COR-L47 (cell line): ENCODE measurements at places on chromosomes 2 and 18.

DNA sequence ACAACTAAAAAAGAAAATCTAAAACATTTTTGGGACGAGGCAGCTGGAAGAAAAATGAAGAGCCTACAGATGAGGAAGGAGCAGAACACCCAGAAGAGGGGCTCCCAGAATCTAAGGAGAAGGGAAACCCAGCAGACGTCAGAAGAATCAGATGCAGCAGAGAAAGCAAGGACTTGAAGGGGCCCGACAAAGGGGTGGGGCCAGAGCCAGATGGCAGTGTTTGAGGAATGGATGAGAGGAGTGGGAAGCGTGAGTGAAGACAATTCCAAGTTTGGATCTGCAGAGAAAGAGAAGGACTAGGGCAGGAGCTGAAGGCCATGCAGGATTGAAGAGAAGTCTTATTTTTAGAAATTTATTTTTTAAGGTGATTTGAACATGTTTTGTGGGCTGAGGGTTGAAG, 19.3 kb downstream of the PTMA start:
- no peak for DNase-seq

GRCh38 chr2:207506426-207506825, 23.3 kb upstream of the CREB1 start:
- no peak for DNase-seq

- DNase-seq = no peak
Measured at GRCh38 chr2:220779511-220779910, 792.6 kb downstream of the EPHA4 start.

DNA sequence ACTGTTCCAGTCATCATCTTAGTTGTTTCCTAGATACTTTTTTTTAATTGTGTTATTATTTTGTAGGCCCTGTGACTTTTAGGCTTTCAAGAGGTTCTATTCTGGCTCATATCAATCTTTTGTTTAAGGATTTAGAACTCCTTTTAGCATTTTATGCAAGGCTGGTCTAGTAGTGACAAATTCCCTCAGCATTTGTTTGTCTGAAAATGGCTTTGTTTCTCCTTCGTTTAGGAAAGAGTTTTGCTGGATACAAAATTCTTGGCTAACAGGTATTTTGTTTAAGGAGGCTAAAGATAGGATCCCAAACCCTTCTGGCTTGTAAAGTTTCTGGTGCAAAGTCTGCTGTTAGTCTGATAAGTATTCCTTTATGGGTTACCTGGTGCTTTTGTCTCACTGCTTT, 116.6 kb upstream of the SLC66A3 start:
- no peak for DNase-seq

GRCh38 chr2:84891355-84892010, 10.6 kb upstream of the TRABD2A start:
- DNase-seq = no peak

GRCh38 chr2:124776332-124776731, 751.2 kb downstream of the CNTNAP5 start:
- DNase-seq = no peak

DNA sequence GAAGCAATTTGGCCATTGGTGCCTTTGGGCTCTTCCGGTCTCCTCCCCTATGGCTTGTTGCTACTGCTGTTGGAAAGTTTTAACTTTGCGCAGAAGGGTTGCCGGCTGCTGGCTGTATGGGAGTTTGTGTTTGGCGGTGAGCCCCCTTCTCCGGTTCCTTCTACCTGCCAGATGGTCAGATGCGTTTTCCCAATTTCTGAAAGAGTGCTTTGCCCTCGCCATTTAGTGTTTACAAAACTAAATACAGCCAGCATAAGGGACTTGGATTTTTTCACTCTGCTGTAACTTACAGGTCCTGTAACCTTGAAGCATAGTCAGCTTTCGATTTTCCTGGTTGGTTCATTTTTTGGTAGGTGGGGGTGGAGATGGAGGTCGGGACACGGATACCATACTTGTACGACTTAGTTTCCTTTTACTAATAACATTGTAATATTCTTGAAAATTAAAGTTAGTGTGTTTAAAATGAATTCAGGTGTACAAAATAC, 604 bp downstream of the COQ10B start:
- DNase-seq = no peak
